ENCODE measurements at places on chromosomes 12 and 14.

DNA sequence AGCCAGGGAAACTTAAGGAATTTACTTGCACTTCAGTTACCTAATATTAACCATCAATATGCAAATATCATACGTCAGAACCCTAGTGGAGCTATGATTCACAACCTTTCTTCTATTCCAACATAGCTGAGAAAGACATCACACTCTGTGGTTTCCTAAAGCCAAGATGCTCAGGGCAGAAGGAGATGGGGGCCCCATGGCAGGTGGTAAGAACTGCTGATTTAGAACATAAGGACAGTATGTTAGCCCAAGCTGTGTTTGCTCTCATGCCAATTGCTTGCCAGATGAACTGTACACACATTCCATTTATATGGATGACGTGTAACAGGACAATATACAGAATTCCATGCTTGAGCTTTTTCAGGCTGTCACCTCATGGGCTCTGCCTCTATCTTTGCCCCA lies 34.6 kb downstream of the HECTD4 start:
- peak; percentile 54 for ATAC-seq

DNA sequence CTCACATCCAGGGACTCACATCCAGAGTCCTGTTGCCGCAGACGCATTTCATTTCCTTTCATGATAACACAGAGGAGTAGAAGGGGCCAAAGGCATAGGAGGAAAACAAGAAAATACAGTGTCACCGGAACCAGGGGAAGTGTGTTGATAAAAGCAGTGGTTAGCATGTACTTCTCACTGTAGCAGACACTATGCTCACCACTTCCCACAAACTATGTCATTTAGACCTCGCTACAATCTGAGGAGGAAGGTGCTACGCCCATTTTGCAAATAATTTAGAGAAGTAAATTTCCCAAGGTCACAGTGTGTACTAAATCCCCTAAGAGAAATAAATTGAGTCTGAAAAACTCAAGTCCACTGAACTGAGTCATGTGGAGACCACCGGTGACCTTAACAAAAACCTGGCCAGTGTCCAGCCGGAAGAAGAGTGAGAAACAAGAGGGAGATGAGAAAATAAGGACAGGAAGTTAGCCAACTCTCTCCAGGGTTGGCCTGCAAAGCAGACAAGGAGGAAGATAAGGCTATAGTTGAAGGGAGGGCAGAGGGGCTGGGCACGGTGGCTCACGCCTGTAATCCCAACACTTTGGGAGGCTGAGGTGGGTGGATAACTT lies 25.8 kb upstream of the TMCC3 start:
- ATAC-seq, result no peak

DNA sequence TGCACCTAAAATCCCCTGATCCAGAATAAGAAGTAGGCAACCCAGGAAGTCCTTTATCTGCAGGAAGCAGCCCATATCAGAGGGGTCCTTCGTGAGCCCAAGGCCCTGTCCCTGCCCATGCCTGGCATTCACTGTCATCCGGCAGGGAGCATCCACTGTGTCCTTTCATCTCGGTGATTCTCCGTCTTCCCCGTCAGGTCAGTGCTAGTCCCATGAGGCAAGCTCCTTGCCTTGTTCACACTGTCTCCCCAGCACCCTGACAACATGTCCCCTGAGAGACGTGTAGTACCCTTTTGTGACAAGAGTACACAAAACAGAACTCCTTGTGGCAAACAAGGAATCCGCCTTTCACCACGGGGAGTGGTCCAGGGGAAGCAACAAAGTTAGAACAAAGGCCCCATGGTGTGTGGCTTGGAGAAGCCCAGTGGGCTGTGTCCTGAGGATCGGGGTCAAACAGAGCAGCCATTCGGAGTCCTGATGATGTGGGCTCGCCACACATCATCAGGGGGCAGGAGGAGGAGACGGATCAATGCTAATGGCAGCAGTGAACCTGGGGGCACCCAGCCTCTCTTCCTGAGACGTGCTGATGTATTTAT lies 112.1 kb downstream of the DICER1 start:
- ATAC-seq, result no peak

DNA sequence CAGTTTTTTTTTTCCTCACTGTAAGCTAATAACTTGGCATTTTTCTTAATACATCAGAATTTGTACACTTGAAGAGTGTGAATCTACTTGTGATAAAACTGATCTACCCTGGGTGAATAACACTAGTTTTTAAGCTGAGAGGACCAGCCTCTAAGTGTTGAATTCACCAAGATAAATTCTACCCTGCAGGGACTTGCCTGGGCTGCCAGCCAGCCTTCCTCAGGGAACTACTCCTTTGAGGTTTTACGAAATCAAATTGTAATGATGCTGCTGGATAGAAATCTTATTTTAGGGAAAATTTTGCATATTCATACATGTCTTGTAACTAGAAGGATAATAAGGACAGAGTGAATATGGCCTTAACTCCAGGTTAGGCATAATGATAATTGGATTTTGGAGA lies 1.9 kb downstream of the MED21 start:
- ATAC-seq, result no peak

DNA sequence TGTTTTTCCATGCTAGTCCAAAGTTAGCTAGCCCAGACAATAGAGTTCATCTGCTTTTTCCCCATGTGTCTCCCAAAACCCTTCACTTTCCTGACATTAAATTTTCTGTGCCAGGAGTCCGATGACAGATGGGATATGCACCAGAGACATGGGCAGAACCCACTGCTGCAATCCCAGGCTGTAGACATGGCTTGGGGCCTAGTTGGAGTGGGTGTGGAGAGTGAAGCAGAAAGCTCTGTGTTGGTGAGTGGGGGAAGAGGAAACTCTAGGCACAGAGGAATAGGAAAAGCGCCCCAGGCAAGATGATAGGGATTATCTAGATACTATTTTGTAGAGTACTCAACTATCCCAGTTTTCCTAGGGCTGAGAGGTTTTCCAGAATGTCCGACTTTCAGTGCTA lies 4.8 kb upstream of the KRT74 start:
- no peak for ATAC-seq

DNA sequence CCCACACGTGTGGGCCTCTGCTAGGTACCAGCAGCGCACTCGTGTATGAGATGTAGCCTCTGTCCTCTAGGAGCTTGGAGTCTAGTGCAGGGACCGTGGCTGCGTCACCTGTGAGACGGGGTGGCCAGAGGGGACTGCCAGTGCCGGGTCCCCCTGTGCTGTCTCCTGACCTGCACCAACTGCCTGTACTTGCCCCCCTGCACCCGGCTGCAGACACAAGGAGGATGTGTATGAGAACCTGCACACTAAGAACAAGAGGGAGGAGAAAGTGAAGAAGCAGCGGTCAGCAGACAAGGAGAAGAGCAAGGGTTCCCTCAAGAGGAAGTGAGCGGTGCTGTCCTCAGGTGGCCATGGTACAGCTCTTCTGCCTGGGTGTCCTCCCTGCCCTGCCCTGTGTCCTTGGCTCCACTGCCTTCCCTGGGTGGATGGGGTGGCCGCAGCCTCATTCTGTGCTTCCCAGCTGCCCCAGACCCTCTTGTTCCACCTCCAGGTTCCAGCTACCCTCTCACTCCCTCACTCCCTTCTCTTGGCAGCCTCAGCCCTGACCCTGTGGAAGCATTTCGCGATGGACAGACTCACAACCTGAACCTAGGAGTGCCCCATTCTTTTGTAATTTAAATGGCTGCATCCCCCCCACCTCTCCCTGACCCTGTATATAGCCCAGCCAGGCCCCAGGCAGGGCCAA lies 9.6 kb downstream of the PTPN6 start:
- peak; percentile 36 for ATAC-seq

DNA sequence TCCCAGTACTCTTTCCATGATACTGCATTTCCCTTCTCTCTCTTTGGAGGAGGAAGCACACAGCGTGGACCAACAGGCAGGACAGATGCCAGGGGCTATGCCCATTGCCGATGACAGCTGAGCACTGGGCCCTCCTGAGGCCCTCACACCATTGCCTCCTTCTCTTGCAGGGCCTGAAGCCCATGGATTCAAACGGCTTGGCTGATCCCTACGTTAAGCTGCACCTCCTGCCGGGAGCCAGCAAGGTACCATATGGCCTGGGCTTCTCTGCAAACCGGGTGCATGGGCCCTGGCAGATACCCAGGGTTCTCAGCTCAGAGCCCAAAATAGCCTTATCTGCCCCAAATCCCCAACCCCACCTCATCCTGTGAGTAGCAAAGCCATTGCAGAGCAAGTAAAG lies 25.2 kb upstream of the OAS1 start:
- ATAC-seq, result no peak

DNA sequence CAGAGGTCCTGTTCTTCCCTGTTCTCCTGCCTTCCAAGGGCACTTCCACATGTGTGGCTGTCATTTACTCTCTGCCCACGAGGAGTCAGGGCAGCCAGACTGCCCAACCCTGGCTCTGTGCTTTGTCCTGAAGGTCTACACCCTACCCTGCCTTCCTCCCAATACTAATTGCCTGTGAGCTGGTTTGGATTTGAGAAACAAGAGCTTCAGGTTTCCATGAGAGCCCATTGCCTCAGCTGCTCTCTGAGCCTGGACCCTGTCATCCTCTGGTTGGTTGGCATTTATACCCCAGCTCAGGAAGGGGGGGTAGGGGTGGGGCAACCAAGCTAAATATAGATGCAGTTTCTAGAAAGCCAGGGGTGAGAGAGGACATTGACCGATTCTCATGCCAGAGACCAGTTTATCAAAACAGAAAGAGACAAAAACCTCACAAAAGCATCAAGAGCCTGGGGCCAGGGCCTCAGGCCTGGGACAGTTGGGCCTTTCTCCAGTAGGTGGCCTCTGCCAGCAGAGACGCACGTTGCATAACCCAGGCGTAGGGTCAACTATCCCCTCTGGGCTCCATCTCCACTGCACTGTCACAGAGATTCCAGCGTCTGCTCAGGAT lies 34.5 kb downstream of the VDR start:
- ATAC-seq, result peak; percentile 86

DNA sequence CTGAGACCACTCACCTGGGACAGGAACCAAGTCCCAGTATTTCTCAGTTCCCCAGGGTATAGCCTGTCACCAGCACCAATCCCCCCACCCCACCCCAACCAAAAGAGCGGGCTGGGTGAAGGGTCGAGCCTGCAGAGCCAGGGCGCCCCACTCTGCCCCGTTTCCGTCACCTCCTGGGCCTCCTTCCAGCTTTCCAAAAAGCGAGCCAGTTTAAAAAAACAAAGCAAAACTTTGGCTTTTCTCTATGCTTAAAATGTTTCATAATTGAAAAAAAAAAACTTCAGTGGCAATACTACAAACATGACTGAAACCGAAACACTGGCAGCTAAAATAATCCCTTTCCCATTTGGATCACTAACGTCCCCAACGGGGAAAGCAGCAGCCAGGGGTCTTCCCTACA lies 7.5 kb downstream of the CAMKK2 start:
- no peak for ATAC-seq

GRCh38 chr14:104247336-104248202 lies 109.2 kb downstream of the KIF26A start:
- ATAC-seq, result no peak

DNA sequence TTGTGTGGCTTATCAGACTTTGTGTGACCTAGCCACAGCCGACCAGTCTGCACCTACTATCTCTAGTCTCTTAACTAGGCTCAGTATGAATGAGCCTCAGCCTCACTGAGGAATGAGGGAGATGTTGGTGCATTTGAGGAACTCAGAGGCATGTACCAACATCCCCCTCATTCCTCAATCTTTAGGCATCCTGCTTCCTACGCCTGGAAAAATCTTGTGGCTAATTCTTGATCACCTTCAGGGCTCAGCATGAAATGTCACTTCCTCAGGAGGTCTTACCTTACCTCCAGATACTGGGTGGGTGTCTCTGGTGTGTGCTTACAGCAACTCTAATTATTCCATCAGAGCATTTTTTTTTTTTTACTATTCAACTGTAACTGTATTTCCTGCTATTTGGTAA lies 148.8 kb upstream of the TMCC3 start:
- ATAC-seq, result no peak

- ATAC-seq, result no peak
Observed at GRCh38 chr12:47860279-47860841, 40.7 kb upstream of the HDAC7 start.

GRCh38 chr12:103679421-103680170 lies 92.5 kb downstream of the STAB2 start:
- ATAC-seq, result no peak

DNA sequence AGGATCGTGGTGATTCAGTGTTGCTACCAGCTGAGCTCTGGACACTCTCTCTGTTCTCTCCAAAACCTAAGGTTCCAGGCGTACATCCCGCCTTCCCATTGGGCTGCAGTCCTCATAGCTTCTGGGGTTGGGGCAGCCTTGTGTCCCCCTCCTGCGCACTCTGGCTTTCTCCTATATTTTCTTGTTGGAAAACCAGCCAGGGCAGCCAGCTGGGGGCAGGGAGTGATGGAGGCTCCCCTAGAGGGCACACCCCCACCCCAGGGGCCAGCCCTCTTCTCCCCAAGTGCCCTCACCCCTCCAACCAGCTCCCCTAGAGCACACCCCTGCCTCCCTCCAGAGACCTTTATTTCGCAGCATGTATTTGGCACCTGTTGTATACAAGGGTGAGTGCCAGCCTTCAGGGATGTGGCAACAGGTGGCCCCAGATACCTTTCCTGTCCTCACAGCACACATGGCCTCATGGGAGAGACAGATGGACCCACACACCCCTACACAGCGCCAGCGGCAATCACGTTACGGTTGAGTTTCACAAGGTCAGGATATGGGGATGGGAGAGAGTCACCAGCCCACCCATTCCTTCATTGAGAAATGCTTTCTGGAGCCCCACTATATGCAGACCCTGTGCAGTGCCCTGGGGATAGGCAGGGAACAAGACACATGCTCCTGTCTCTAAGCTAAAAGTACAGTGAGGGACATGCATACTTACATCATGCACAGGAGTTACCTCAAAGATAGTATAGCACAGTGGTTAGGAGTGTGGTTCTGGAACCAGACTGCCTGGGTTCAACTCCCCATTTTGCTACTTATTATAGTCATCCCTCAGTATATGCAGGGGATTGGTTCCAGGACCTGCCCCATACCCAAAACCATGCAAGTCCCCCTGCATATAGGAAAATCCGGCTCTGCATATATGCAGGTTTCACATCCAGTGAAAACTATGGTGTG lies 141.1 kb downstream of the PHETA1 start:
- ATAC-seq, result no peak

- peak; percentile 88 for ATAC-seq
Observed at GRCh38 chr14:50045039-50045711, 71.2 kb downstream of the VCPKMT start.

DNA sequence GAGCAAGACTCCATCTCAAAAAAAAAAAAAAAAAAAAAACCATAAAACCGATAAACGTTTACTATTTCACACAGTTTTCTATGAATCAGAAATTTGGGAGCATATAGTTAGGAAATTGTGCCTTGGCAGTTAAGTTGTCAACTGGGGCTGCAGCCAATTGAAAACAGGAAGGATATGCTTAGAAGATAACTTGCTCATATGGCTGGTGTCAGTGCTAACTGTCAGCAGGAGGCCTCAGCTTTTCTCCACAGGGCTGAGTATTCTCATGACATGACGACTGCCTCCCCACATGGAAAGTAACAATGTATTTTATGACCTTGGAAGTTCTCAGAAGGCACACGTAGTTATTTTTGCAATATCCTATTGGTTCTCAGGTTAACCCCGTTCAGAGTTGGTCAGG lies 29.6 kb upstream of the OR5AU1 start:
- ATAC-seq, result no peak
